ENCODE measurements at places on chromosomes 16 and 17.

DNA sequence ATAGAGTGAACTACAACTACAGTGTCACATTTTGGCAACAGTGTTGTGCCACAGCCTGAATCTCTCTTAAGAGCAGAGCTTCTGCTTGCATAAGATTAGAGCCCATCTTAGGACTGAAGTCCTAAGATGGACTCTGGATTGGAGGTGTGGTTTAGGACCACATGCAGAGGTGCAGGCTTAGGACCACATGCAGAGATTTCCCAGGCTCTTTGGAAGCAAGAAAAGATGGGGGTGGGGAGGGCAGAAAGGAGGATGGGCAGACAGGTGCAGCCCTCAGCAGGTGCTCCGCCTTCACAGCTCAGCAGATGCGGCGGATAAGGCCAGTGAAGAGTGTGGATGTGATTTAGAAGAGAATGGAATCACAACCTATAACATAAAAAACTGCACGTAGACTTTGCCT, 128.7 kb downstream of the TANGO6 start:
- no peak for DNase-seq

GRCh38 chr17:77681861-77682260, 276.6 kb upstream of the TNRC6C start:
- no peak for DNase-seq

DNA sequence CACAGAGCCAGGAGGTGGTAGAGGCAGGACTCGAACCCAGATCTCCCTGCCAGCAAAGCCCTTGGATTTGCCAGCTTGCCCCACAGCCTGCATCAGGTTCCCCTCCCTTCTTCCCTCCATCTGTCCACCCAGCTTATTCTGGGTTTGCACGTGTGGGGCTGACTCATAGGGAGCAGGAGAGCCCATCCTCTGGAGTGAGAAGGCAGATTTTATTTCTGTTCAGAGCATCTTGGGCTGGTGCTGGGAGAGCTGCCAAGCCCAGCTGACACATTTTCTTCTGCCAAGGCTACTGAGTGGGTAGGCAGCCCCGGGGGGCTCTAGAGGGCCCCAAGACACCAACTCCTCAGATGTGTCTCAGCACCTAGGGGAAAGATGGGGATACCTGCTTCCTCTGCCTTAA, 106.3 kb upstream of the CRHR1 start:
- no peak for DNase-seq

- DNase-seq: no peak
Measured at GRCh38 chr16:56861092-56861610, 3.9 kb upstream of the SLC12A3 start.

GRCh38 chr16:76278980-76279379, 1.8 kb downstream of the CNTNAP4 start:
- no peak for DNase-seq

- DNase-seq: no peak
Measured at GRCh38 chr16:76777721-76778465, 413.1 kb upstream of the MON1B start.

- DNase-seq: no peak
Measured at GRCh38 chr17:68700421-68700820, 99.3 kb upstream of the FAM20A start.

GRCh38 chr16:80105160-80105559, 435.6 kb upstream of the DYNLRB2 start:
- no peak for DNase-seq

DNA sequence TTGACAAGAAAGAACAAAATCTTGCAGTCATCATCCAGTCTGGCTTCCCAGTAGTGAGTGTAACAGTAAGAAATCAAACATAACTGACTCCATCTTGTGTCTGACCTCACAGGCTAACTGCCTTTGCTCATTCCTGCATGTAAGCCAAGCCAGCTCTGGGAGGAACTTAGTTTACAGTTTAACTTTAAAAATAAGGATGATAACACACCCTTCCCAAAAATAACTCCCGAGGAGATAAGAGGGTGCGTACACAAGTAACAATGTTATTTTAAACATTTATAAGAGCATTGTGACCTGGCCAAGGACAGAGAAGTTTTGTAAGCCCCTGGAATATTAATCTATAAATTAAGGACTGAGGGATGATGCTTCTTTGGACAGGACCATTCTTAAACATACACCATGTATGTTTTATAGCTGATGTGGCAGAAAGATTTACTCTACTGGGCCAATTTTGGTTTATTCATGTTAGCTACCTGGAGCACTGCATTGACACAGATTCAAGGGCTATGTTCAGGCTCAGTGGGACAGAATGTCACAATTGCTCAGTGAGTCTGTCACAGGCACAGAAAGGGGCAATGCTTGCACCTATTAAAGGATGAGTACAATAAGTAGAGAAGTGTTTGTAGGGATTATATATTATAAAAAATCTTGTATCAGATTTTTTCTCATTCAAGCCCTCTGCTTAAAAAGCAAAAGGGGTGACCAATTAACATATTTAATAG, 344.1 kb downstream of the UTP18 start:
- DNase-seq: no peak

DNA sequence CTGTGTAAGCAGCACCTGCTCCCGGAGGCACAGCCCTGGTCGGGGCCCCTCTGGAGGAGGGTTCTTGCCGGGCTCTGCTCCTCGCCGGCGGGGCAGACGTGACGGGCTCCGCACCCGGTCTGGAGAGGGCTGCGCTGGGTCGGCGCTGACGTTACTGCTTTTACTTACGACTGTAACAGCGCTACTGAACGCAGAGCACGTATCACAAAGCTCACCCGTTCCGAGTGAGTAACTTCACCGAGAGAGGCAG, 1.3 kb upstream of the RAB40C start:
- DNase-seq: peak; percentile 57

- no peak for DNase-seq
Measured at GRCh38 chr17:59370593-59371299, 39.3 kb downstream of the YPEL2 start.

- DNase-seq: no peak
Measured at GRCh38 chr16:65012357-65012756, 109.5 kb downstream of the CDH11 start.

DNA sequence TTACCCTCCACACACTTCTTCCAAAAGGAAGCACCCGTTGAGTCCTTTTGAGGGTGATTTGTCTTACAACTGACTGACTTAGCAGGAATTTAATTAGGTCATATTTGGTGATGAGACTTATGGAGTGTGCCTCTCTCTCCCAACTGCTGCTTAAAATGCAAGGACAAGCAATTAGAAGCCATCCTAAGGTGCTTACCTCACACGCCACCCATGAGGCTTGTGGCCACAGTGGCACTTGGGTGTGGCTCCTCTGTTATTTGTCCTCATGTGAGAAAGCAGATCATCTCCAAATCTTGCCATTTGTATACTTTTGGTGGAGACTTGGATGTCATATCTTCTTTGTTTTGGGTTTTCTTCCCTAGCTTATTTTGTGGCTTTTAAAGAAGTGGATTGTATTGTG, 61.6 kb downstream of the WNT3 start:
- DNase-seq: no peak

DNA sequence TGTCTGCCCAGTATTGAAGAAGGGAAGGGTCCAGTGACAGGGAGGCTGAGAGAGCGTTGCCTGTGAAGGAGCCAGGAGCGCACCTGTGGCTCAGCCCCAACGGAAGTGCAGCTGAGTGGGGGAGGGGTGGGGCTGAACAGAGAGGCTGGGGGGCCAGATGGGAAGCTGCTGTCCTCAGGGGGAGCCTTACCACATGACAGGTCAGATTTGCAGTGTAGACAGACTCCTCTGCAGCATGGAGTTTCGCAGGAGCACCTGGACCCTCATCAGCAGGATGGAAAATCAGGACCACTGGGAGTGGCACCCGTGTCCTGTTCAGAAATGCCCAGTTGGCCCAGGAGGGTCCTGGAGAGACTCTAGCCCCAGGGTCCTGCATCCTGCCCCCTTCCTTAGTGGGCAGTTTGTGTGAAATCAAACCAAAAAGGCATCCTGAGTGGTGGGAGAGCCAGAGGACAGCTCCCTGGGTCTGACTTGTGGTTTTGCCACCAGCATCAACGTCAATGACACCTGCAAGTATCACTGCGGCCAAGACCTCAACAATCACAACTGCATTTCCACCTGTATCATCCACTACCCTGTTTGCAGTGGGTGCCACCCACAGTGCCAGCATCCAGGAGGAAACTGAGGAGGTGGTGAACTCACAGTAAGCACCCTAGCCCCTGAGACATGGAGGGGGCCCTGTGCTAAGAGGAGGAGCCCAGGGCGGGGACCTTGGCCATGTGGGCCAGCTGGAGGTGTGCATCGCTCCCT, 7.8 kb downstream of the CD300A start:
- DNase-seq: no peak

GRCh38 chr17:14042411-14042810, 26.9 kb upstream of the COX10 start:
- no peak for DNase-seq

- DNase-seq: no peak
Measured at GRCh38 chr16:20363191-20363590, 10.7 kb upstream of the UMOD start.

DNA sequence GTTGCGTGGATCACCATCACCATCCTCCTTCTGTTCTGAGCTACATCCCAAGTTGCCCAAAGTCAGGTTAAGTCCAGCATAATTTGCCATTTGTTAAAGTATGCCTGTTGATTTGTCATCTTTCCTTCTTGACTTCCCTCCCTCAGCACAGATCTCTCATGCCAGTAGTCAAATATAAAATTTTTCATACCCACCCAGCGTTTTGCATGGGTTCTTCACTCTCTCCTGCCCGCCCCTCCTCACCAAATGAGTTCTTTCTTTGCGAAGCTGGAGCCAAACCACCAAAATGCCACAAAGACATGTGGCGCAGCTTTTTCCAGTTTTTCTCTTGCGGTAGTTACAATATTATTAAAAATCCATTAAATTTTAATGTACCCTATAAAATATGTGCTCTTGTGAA, 167.2 kb downstream of the MSI2 start:
- no peak for DNase-seq
